ENCODE measurements at places on chromosomes 5 and 9. TPM values are rescaled to one million over a fixed set of nuclear protein-coding genes. Genes with fewer than 3 reads are reported as not detected.

DNA sequence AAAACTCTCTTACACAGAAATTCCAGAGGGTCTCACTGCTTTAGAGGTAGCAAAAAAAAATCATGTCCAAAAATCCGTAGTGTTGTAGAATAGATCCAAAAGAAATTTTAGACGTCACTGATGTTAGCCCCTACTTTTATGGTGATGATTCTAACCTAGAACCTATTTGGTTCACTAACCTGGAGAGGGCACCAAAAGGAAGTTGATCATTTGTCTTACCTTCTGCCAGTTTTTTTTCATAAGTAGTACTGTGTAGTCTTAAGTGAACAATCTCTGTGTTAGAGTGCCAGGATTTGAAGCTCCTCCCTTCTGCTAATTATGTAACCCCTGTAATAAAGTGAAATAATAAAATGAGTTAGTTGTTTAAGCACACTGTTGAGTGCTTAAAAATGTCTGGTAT is 215.2 kb downstream of the SMARCA2 start:
- DNase-seq, result peak; percentile 14

DNA sequence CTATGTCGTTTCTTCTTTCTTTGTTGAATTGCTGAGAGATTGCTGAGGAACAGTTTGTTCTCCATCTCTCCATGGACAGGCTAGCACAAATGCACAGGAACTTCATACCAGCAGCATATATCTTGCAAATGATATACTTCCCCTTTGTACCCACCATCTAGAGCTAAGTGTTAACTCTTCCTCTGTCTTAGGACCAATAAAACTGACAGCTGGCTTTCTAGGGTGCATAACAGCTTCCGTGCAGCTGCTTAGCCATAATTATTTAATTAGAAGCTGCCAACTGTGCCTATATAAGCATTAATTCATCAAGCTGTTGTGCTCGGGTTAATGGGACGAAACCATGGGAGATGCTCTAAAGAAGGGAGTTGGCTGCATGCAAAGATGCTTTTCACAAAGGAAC is 38.7 kb downstream of the KCTD16 start:
- no peak for DNase-seq

- DNase-seq, result peak; percentile 98
These were observed at the start of gene ADGRV1 for GRCh38 chr5:90558344-90559192. Gene ADGRV1 (plus strand): TSS chr5:90558797. CDS start chr5:90558896, 99 bp downstream.

GRCh38 chr9:96646081-96646991 is 8.8 kb downstream of the PRXL2C start:
- DNase-seq, result no peak

GRCh38 chr5:83072966-83073365 is 4.2 kb downstream of the TMEM167A start:
- no peak for DNase-seq

DNA sequence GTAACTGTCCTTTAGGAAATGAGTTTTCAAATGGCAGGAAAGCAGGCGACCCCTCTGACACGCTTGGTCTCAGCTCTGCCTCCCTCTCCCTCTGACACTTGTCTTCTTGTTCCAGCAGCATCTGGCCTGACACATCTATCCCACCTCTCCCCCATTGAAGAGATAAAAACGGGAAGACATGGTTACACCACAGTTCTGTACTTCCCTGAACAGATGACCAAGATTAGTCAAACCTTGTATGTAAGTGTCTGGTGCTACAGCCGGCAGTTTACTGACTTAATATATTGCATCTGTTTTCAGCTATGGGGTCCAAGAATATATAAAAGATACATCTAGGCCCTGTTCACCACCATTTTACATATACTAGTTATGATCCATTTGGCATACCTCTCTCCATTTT is 29.6 kb upstream of the MLLT3 start:
- DNase-seq, result no peak

DNA sequence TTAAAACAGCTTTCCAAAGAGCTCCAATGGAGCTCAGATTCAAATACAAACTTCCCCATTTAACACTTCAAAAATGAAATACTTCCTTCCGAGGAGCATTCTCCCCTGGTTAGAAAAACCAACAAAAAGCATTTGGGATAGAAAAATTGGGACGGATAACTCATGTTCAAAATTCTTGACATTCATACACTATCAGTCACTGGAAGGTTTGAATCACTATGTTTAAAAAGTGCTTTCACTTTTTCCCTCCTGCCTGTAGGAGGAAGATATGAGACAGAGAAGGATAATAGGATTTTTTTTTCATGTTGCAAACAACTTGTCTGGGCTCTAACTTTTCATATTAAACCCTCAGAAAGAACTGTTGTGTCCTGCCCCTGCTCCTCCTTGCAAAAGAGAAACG is 412.0 kb downstream of the ACTL7B start:
- no peak for DNase-seq

GRCh38 chr9:133914442-133915342 is 77.4 kb downstream of the VAV2 start:
- peak; percentile 57 for DNase-seq

GRCh38 chr5:105274079-105274478 is 1711.5 kb upstream of the NUDT12 start:
- DNase-seq, result no peak

- DNase-seq, result no peak
These were observed 4.1 kb downstream of the ERCC6L2 start for GRCh38 chr9:95879591-95879990.

GRCh38 chr9:95250462-95251221 is 66.9 kb downstream of the FANCC start:
- DNase-seq, result no peak

GRCh38 chr5:133868946-133869518 is 99.4 kb downstream of the C5orf15 start:
- DNase-seq, result peak; percentile 82

- no peak for DNase-seq
These were observed 110.1 kb downstream of the ERCC6L2 start for GRCh38 chr9:95985440-95986055.

DNA sequence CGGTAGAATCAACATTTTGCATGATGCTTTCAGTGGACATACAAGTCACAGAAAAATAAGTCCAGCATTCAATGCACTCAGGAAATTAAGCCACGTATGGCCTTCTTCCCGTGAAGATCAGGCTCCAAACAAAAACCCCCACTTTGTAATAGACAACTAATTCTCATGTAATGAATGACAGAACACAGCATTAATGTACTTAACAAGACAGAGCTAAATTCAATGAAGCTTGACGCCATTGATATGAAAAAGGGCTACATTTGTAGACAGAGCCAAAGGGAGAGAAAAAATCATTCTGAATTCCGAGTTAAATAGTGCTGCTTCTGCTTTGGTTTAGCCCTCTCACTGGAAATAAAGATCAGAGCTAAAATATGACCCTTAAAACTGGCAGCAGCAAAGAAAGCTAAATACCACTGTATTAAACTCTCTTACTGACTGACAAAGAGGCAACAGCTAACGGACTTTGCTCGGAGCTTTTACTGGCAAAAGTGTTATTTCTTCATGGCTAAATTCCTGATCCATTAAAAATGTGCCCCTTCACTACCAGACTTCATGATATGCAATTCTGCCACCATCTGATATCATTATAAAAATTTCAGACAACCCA is 250.5 kb downstream of the BNC2 start:
- DNase-seq, result no peak

DNA sequence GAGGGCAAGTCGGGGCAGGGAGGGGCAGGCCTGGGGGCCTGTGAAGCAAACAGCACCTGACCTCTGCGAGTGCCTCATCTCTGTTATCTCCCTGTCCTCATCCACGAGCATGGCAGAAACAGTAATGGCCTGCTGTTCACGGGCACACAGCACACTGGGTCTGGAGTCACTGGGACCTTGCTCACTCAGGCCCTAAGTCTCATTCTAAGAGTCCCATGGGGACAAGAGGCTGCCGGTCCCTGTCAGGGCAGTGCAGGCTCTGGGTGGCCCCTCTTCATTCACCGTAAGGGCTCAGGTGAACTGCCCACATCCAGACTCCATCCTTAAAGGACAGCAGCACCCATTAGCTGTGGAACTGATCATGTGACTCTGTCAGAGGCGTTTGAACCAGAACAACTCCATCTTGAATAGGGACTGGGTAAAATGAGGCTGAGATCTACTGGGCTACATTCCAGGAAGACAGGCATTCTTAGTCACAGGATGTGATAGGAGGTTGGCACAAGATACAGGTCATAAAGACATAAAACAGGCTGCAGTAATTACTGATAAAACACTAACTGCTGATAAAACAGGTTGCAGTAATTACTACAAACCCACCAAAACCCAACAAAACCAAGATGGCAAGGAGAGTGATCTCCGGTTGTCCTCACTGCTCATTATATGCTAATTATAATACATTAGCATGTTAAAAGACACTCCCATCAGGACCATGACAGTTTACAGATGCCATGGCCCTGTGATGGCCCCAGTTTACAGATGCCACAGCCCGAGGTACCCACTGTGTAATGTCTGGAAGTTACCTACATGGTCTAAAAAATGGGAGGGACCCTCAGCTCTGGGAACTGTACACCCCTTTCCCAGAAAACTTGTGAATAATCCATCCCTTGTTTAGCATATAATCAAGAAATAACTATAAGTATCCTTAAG is 28.7 kb downstream of the BICD2 start:
- no peak for DNase-seq

ASPN gene
- 0.99 TPM for polyA plus RNA-seq

ZNF879 gene
- 3.9 TPM for polyA plus RNA-seq

OCLN gene
- 14.3 TPM for polyA plus RNA-seq

SLCO6A1 gene
- 0.34 TPM for polyA plus RNA-seq

KIF2A gene
- 98.7 TPM for polyA plus RNA-seq

DMRT2 gene
- polyA plus RNA-seq, result not detected

TTLL11 gene
- 0.57 TPM for polyA plus RNA-seq

ALDH1A1 gene
- polyA plus RNA-seq, result 2.8 TPM

CCL21 gene
- polyA plus RNA-seq, result not detected

FANCC gene
- polyA plus RNA-seq, result 7.1 TPM
